ENCODE measurements at places on chromosomes 16 and 17.

- DNase-seq, result no peak
These were observed 68.6 kb downstream of the CCT6B start for GRCh38 chr17:34892461-34893249.

GRCh38 chr16:68284847-68285246, 20.5 kb downstream of the SLC7A6 start:
- DNase-seq, result no peak

- no peak for DNase-seq
These were observed 849.8 kb upstream of the RBFOX1 start for GRCh38 chr16:6482696-6483468.

GRCh38 chr17:44187131-44187899, 543 bp downstream of the TMUB2 start:
- DNase-seq, result peak; percentile 53

GRCh38 chr16:4288148-4288921, 15.5 kb upstream of the TFAP4 start:
- DNase-seq, result peak; percentile 78

GRCh38 chr17:66720027-66720426, 114.9 kb upstream of the CACNG5 start:
- DNase-seq, result no peak

DNA sequence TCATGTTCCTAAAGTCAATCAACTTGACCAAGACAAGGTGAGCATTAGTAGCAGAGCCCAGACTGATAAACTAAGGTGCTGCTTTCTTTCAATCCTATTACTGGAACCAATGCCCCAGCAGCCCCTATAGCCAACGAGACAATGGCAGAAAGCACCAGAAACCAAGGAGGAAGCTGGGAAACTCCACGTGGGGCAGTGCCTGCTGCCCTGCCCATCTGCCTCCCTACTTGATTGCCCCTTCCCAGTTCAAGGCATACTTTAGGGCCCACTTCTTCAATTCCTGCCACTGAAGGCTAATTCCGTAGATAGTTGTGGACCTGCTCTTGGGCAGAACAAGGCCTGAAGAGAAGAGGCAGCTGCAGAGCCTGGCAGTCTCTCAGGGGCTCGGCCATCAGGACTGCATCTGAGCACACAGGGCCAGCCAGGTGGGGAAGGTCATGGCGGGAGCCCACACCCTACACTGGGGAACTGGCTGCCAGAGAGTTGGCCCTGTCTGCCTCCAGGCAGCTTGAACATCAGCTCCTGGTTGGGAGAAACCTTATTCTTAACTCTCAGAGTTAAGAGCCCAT, 30.9 kb downstream of the WSB1 start:
- DNase-seq, result no peak

DNA sequence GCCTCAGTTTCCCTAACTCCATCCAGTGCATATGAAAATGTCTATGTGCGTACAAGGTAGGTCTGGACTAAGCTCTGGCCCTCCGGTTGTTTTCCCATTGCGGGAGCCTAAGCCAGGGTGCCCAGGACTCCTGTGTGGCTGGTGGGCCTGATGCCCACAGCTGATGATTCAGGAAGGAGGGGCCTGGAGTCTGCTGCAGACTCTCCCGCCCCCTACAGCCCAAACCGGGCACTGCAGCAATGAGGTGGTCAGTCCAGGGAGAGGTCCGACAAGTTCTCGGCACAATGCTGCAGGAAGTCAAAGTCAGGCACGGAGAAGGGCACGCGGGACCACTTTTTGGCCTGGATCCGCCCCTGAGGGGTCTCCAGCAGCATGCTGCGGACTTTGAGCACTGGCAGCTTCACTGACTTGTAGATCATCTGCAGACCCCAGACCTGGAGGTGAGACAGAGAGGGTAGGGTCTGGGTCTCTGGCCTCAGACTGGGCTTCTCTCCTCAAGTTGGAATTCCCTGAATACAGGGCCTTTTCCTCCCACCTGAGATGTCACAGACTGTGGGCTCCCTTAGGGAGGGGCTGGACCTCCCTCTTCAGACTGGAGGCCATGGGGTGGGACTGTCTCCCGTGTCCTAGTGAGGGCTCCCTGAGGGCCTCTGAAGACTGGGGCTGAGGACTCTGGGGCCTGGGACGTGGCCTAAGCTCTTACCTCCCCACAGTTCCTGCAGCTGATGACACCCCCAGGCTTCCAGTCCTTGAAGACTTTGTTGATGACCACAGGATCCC, 3.4 kb upstream of the ZNF385C start:
- DNase-seq, result peak; percentile 62

GRCh38 chr17:39975801-39976200, 4.8 kb upstream of the PSMD3 start:
- no peak for DNase-seq

- DNase-seq, result no peak
These were observed 143.4 kb upstream of the HS3ST2 start for GRCh38 chr16:22670551-22671041.

DNA sequence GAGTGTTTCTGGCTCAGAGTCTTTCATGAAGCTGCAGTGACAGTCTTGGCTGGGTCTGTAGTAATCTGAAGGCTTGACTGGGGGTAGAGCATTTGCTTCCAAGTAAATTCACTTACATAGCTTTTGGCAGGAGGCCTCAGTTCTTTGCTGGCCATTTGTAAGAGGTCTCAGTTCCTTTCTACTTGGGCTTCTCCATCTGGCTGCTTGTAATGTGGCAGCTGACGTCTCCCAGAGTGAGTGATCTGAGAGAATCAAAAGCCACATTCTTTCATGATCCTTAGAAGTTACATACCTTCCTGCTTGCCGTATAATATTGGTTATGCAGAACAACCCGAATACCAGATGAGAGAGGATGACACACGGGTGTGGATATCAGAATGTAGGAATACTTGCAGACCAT, 39.8 kb downstream of the NF1 start:
- DNase-seq, result no peak
